ENCODE measurements at places on chromosomes 3 and 15. TPM values are rescaled to one million over a fixed set of nuclear protein-coding genes. Genes with fewer than 3 reads are reported as not detected.

BFSP2 gene
- not detected for total RNA-seq

CDC25A gene
- 58.8 TPM for total RNA-seq

PPP1R14D gene
- not detected for total RNA-seq

TMIE gene
- not detected for total RNA-seq

LSAMP gene
- not detected for total RNA-seq

PIF1 gene
- total RNA-seq, result 14.7 TPM

ARGFX gene
- not detected for total RNA-seq

MRPL46 gene
- 48.5 TPM for total RNA-seq

SCAP gene
- total RNA-seq, result 73.4 TPM

- peaks cover 31% of the 10 kb centered on the region for H3K36me3 ChIP-seq
- H3K27me3 ChIP-seq, result no peaks in the 10 kb centered on the region
- no peak overlapping the region for H3K27ac ChIP-seq
- H3K4me3 ChIP-seq, result no peak overlapping the region
- H3K4me1 ChIP-seq, result no peaks in the 10 kb centered on the region
- no peak for DNase-seq
These were observed 65.4 kb downstream of the DHX30 start for GRCh38 chr3:47868306-47868705.

DNA sequence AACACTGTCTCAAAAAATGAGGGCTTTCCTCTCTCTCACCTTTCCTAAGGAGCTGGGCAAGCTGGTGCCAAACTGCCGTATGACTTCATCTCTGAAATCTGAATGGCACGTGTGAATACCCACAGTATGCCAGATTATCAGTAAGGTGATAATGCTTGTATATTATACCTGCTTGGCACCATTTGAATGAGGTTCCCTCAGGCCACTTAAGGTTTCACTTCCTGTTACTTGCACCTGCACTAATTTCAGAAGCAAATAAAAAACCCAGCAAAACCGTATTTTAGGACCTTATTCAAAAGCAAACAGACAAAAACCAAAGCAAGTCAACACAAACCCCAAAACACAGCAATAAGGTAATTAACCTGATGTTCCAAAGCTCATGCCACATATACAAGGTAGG is 19.7 kb downstream of the FOXP1 start:
- H3K27ac ChIP-seq, result no peak overlapping the region
- H3K36me3 ChIP-seq, result no peaks in the 10 kb centered on the region
- DNase-seq, result no peak

- no peaks in the 10 kb centered on the region for H3K4me1 ChIP-seq
- H3K27me3 ChIP-seq, result no peaks in the 10 kb centered on the region
- no peak overlapping the region for H3K4me3 ChIP-seq
- no peaks in the 10 kb centered on the region for H3K36me3 ChIP-seq
These were observed 291.7 kb downstream of the SUCLG2 start for GRCh38 chr3:67362686-67363085.

- no peak for DNase-seq
- H3K4me1 ChIP-seq, result no peaks in the 10 kb centered on the region
- no peaks in the 10 kb centered on the region for H3K36me3 ChIP-seq
- H3K27me3 ChIP-seq, result no peaks in the 10 kb centered on the region
These were observed 51.7 kb upstream of the HES1 start for GRCh38 chr3:194084284-194084683.

DNA sequence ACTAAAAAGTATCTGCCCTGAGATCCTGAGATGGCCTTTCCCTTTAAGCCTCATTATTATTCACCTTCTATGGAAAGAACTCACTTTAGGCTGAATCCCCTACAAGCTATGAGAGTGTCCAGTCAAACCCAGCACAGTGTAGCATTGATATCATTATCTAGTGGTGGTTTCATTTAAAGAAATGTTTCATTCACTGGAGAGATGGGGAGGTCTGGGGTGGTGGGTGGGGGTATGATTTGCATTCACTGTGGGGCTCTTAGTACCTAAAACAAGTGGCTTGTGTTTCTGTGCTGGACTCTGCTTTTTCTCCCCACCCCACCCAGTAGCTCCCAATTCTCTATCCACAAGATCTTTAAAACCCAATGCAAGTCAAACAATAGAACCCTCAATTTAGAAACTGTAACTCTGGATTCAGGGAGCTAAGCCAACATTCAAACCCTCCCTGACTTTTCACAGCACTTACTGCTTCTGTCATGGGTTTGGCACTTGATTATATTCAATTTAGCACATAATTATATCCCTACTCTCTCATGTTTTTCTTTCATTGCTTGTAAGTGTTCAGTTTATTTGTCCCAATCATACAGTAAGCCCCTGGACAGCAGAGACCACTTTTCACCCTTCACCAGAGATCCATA is 310.5 kb upstream of the THBS1 start:
- H3K27me3 ChIP-seq, result no peaks in the 10 kb centered on the region
- DNase-seq, result no peak
- no peak overlapping the region for H3K27ac ChIP-seq
- H3K4me3 ChIP-seq, result no peak overlapping the region
- no peaks in the 10 kb centered on the region for H3K4me1 ChIP-seq
- no peaks in the 10 kb centered on the region for H3K36me3 ChIP-seq

GRCh38 chr15:92149029-92149428 is 244.7 kb upstream of the ST8SIA2 start:
- H3K4me1 ChIP-seq, result no peaks in the 10 kb centered on the region
- no peak overlapping the region for H3K4me3 ChIP-seq
- H3K27ac ChIP-seq, result no peak overlapping the region
- DNase-seq, result no peak
- H3K27me3 ChIP-seq, result no peaks in the 10 kb centered on the region
- H3K36me3 ChIP-seq, result no peaks in the 10 kb centered on the region

DNA sequence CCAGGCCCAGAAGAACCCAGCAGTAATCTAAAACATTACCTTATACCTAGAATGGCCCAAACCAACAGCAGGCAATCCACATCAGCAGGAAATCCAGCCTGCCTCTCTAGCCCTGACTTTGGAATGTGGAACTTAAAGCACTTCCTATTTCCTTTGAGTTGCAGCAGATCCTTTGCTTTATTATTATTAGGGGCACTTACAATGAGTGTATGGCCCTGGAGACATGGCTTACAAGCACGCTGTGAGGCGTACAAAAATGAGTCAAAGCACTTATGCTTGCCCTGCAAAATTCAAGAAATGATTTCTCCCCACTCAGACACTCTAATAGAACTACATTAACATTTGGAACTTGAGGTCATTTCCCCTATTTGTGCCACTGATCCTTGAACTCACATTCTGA is 9.5 kb upstream of the KNSTRN start:
- H3K4me3 ChIP-seq, result no peak overlapping the region
- H3K27ac ChIP-seq, result no peak overlapping the region
- DNase-seq, result no peak
- no peaks in the 10 kb centered on the region for H3K27me3 ChIP-seq
- H3K4me1 ChIP-seq, result peaks cover 4% of the 10 kb centered on the region

GRCh38 chr15:89333959-89334509 is 590 bp downstream of the POLG start:
- H3K27ac ChIP-seq, result peak overlapping the region; percentile 82
- peaks cover 32% of the 10 kb centered on the region for H3K36me3 ChIP-seq
- no peak for DNase-seq
- peaks cover 49% of the 10 kb centered on the region for H3K4me1 ChIP-seq
- H3K4me3 ChIP-seq, result peak overlapping the region; percentile 83

- peak overlapping the region; percentile 2 for H3K4me3 ChIP-seq
- no peaks in the 10 kb centered on the region for H3K27me3 ChIP-seq
- DNase-seq, result no peak
- no peaks in the 10 kb centered on the region for H3K36me3 ChIP-seq
- H3K27ac ChIP-seq, result peak overlapping the region; percentile 88
- peaks cover 80% of the 10 kb centered on the region for H3K4me1 ChIP-seq
These were observed 8.7 kb upstream of the TRIM69 start for GRCh38 chr15:44727485-44728231.

GRCh38 chr3:194221336-194221735 is 85.4 kb downstream of the HES1 start:
- H3K27me3 ChIP-seq, result no peaks in the 10 kb centered on the region
- no peak for DNase-seq
- H3K27ac ChIP-seq, result no peak overlapping the region
- no peaks in the 10 kb centered on the region for H3K4me1 ChIP-seq

GRCh38 chr15:75577401-75578172 is 1.5 kb downstream of the PTPN9 start:
- no peaks in the 10 kb centered on the region for H3K27me3 ChIP-seq
- H3K27ac ChIP-seq, result peak overlapping the region; percentile 66
- H3K4me3 ChIP-seq, result peak overlapping the region; percentile 55
- DNase-seq, result no peak
- H3K36me3 ChIP-seq, result no peaks in the 10 kb centered on the region
- H3K4me1 ChIP-seq, result peaks cover 11% of the 10 kb centered on the region

- no peak overlapping the region for H3K4me3 ChIP-seq
- H3K27me3 ChIP-seq, result peaks cover 26% of the 10 kb centered on the region
- H3K36me3 ChIP-seq, result no peaks in the 10 kb centered on the region
- no peak overlapping the region for H3K27ac ChIP-seq
- DNase-seq, result no peak
These were observed 914 bp upstream of the PAQR5 start for GRCh38 chr15:69297642-69298353.

GRCh38 chr15:35546511-35547381 is 781 bp upstream of the DPH6 start:
- no peak for DNase-seq
- peaks cover 9% of the 10 kb centered on the region for H3K4me1 ChIP-seq
- no peaks in the 10 kb centered on the region for H3K36me3 ChIP-seq
- H3K27ac ChIP-seq, result peak overlapping the region; percentile 88
- no peaks in the 10 kb centered on the region for H3K27me3 ChIP-seq

DNA sequence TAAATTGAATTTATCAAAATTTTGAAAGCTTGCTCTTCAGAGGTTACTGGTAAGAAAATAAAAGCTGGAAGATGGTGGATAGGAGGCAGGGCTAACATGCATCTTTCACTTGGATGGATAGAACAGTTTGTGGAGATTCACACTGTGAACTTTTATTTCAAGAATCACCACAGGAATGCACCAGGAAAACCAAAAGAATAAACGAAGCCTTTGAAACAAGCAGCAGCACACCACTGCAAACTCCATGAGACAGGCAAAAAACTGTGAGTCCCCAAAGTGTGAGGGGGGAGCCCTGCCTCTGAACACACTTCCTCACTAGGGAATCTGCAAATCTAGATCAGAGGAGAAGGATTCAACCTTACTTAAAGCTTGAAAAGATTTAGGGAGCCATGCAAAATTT is 122.2 kb downstream of the RTP4 start:
- H3K4me3 ChIP-seq, result no peak overlapping the region
- H3K27me3 ChIP-seq, result no peaks in the 10 kb centered on the region
- H3K27ac ChIP-seq, result no peak overlapping the region
- no peaks in the 10 kb centered on the region for H3K4me1 ChIP-seq
- DNase-seq, result no peak

DNA sequence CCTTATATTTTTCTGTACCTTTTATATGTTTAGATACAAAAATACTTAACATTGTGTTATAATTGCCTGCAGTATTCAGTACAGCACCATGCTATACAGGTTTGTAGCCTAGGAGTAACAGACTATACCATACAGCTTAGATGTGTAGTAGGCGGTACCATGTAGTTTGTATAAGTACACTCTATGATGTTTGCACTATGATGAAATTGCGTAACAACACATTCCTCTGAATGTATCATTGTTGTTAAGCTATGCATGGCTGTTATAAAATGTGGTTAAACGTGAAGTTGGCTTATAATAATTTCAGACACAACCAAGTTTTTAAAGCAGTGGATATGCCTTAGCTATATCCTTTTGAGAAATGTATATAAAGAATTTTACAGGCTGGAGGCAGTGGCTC is 328.3 kb downstream of the PLCL2 start:
- H3K27me3 ChIP-seq, result no peaks in the 10 kb centered on the region
- DNase-seq, result no peak
- no peaks in the 10 kb centered on the region for H3K36me3 ChIP-seq
- H3K27ac ChIP-seq, result no peak overlapping the region
- H3K4me3 ChIP-seq, result no peak overlapping the region

DNA sequence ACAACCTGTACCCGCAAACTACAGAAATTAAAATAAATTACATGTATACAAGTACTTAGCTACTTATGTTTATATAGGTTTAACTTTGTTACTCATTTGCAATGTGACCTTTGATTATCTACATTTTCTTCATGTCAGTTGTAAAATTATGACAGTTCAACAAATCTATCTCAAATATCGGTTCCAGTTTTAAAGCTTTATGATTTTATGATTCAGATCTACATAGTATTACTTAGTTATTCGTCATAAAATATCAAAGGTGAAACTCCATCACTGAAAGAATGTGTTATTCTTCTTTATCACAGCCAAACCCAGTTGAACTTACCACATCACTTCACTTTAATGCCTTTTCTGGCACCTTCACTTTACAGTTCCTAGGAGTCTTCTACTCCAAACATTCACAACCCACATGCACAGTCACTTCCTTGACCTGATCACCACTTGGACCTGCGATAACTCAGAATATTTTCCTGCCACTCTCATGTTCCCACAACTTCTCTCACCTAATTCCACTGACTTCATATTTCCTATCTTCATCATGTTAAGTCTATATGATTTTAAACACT is 47.2 kb downstream of the SLITRK3 start:
- H3K27ac ChIP-seq, result no peak overlapping the region
- no peaks in the 10 kb centered on the region for H3K4me1 ChIP-seq
- DNase-seq, result no peak
- H3K27me3 ChIP-seq, result no peaks in the 10 kb centered on the region

DNA sequence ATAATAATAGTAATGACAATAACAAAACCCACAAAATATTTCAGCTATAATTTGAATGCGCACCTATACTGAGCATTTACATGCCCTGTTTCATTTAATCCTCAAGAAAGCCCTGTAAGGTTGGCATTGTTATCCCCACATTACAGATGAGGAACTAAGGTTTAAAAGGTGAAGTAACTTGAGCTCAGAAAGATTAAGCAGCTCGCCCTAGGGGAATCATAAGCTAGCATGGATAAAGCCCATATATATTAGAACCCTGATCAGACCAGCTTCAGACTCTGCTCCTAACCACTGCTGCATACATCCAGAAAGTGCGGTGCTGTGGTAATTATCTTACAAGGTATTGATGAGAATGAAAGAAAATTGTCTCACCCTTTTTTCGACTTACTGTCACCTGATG is 141.1 kb upstream of the CGNL1 start:
- no peak overlapping the region for H3K4me3 ChIP-seq
- no peaks in the 10 kb centered on the region for H3K4me1 ChIP-seq
- no peak overlapping the region for H3K27ac ChIP-seq
- no peaks in the 10 kb centered on the region for H3K27me3 ChIP-seq
- no peak for DNase-seq
- peaks cover 7% of the 10 kb centered on the region for H3K36me3 ChIP-seq

- H3K4me1 ChIP-seq, result peaks cover 13% of the 10 kb centered on the region
- H3K27me3 ChIP-seq, result no peaks in the 10 kb centered on the region
- H3K36me3 ChIP-seq, result no peaks in the 10 kb centered on the region
- no peak for DNase-seq
These were observed 5.9 kb upstream of the FMN1 start for GRCh38 chr15:33200444-33200843.

GRCh38 chr3:24793896-24794295 is 299.2 kb upstream of the THRB start:
- no peaks in the 10 kb centered on the region for H3K27me3 ChIP-seq
- H3K27ac ChIP-seq, result no peak overlapping the region

DNA sequence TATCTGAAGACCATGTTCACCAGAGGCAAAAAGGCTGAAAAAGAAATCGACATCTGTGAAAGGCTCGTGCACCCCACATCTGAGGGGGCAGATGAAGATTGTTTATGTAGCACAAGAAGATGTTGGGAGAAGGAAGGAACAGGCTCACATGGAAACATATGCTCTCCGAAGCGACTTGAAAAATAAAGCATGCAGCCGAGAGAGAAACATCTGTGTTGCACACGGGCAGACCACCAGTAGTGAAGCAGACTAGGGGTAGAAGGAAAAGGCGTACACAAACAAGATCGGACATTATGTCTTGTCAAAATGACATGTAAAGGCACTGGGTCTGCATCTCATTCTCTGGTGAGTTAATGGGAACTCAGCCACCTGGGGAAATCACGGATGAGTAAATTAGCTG is 356.5 kb downstream of the ZIC4 start:
- no peaks in the 10 kb centered on the region for H3K4me1 ChIP-seq
- H3K36me3 ChIP-seq, result no peaks in the 10 kb centered on the region
- H3K27ac ChIP-seq, result no peak overlapping the region
- no peaks in the 10 kb centered on the region for H3K27me3 ChIP-seq
- DNase-seq, result no peak
